ENCODE measurements at places on chromosomes 5 and 9.

GRCh38 chr5:175681045-175681967 is 23.4 kb downstream of the HRH2 start:
- DNase-seq = no peak

DNA sequence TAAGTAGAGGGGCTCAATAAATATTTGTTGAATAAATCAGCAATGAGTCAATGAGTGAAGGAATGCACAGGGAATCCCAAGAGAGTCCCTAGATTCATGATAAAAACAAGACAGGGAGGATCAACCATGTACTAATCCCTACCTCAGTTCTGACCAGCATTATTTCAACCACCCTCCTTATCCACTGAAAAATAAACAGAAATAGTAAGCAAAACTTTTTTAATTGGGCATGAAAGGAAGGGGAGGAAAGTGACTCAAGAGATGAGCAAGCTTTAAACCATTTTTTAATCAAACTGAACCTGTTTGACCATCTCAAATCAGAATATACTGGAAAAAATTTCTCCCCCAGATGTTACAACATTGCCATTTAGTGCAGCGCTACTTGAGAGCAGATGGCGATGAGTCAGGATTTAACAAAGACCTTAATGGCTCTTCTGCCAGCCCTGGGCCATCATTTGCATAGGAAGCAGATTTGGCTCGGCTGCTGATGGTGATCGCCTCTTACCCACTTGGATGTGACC is 194.8 kb upstream of the SLC30A5 start:
- DNase-seq = peak; percentile 63

- no peak for DNase-seq
Measured at GRCh38 chr5:140969880-140970279, 3.6 kb downstream of the PCDHAC2 start.

GRCh38 chr5:178305801-178306200 is 73.2 kb upstream of the PHYKPL start:
- DNase-seq = no peak

Measured in renal cortical epithelial cell (primary cell).